ENCODE measurements at places on chromosomes 5 and 9. TPM values are rescaled to one million over a fixed set of nuclear protein-coding genes. Genes with fewer than 3 reads are reported as not detected.

GRCh38 chr5:138594305-138595058 is 19.3 kb upstream of the HSPA9 start:
- no peak for DNase-seq

- no peak for DNase-seq
These were observed 115.0 kb downstream of the KIAA1958 start for GRCh38 chr9:112601636-112602035.

GRCh38 chr5:76724871-76725270 is 8.9 kb downstream of the F2R start:
- DNase-seq = peak; percentile 32

DNA sequence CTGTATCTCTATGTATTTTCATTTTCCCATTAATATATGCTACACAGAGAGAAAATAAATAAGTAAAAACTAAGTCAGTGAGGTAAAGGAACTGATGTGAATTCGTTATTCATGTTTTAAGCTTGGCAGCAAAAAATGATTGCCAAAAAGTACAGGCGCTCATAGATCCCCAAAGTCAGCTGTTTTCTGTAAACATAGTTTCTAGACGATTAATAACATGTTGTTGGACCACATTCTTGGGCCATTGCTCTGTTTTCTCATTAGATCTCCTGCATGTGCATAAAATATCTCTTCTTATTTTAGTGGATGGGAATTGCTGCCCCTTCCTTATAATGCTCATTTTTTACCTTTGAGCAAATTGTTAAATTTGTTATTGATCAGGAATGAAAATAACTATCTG is 215.2 kb downstream of the TLE1 start:
- DNase-seq = no peak

- DNase-seq = no peak
These were observed 39.8 kb downstream of the TMEM215 start for GRCh38 chr9:32823101-32823500.

DNA sequence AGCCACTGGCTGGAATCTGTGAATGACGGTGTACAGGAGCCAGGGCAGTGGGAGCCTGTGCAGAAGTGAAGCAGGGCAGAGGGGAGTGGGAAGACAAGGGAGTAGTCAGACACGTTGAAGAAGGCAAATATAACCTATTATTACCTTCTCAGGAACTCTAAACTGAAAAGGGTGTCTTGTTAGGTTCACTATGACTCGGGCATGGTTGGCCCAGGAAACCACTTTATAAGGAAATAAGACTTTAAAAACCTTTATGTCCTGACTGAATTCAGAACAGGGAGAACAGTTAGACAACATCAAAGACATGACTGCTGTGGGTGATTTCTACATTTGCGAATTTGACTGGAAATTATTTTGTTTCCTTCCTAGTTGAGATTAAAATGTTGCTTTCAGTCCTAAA is 107.5 kb downstream of the ACER2 start:
- DNase-seq = no peak

DNA sequence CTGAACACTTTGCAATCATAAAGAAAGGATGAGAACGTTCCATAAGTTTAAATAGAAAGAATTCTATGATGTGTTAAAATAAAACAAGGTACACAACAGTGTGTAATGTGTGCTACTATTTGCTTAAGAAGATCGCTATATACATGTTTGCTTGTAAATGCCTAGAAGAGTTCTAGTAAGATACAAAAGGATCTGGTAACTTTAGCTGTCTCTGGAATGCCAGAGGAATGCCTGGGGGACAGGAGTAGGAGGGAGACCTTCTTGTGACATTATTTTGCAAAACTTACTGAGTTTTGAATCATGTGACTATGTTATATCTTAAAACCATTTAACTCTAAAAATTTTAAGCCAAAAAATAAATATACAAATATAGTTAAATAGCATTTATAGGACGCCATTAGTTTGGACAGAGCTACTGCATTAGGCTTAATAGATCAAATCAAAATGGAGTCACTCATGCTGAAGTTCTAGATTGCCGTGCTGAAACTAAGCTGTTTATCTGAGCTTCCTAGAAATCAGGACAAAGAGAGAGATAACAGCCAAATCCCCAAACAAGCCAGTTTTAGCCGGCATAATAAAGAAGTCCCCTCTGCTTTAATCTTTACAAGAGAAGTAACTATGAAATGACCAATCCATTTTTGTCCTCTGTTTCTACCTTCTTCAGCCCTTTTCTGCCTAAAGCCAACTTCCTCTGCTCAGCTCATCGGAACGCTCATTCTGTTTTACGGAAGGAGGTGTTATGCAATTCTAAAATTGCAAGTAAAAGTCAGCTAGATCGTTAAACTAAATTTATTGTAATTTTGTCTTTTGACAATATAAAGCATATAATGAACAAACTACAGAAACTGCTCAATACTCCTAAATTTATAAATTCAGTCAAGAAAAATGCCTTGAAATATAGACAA is 44.8 kb downstream of the LIX1 start:
- DNase-seq = no peak

DNA sequence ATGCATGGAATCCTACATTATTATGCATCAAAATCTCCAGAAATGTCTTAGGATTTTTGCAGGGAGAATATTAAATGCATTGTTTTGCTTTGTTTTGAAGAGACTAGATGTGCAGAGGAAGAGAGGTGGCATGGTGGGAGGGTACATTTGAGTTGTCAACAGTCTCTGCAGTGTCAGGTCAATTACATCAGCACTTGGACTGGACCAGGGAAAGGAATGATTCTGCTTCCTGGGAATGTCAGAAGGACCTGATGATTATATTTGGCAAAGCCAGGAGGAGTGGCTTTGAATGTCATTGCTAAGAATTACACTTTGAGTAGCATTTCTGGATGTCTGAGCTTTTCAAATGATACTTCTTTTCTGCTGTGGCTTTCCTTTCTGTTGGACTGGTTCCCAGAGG is 17.5 kb upstream of the TMEFF1 start:
- no peak for DNase-seq

DNA sequence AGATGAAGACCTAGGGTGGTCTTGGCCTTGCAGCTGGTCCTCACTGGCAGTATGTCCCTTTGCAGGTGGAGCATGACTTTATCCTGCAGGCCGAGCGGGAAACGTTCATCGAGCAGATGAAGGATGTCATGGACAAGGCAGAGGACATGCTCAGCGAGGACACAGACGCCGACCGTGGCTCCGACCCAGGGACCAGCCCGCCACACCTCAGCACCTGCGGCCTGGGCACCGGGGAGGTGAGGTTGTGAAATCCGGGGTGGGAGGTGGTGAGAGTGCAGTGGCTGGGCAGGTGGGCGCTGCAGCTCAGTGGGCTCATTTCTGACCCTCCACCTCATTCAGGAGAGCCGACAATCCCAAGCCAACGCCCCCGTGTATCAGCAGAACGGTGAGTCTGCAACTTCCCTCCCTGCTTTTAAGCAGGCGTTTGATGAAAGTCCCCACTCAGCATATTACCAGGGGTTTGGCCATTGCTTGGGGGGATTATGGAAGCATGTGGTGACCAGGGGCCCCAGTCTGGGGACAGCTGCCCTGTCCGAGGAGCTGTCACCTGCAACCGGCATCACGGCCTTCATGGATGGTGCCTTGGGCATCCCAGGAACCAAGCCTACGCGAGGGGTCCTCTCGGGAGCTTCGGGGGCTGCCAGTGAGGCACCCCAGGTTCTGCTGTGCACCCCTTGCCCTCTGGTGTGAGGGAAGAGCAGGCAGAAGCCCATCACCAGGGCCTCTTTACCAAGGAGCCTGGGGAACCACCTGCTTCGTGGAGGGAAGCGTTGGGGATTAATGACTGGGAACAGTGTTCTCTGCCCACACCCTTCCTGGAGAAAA is 84.0 kb downstream of the WNK2 start:
- DNase-seq = no peak

DNA sequence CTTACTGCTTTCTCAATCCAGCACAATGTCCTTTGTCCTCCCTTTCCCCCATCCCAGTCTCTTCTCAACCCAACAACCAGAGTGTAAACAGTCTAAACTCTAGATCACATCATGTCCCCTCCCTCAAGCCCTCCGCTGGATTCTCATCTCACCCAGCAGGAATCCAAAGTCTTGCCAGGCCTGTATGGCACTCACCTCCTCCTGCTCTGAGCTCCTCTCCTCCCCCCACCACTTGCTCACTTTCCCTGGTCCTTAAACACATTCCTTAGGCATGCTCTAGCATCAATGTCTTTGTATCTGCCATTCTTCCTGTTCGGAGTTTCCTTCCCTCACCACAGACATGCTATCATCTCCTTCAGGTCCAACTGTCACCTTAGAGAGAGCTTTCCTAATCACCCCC is 78.8 kb downstream of the NIPSNAP3B start:
- no peak for DNase-seq

Gene SLC34A3
- total RNA-seq = not detected

Gene ETF1
- 307 TPM for total RNA-seq

DNA sequence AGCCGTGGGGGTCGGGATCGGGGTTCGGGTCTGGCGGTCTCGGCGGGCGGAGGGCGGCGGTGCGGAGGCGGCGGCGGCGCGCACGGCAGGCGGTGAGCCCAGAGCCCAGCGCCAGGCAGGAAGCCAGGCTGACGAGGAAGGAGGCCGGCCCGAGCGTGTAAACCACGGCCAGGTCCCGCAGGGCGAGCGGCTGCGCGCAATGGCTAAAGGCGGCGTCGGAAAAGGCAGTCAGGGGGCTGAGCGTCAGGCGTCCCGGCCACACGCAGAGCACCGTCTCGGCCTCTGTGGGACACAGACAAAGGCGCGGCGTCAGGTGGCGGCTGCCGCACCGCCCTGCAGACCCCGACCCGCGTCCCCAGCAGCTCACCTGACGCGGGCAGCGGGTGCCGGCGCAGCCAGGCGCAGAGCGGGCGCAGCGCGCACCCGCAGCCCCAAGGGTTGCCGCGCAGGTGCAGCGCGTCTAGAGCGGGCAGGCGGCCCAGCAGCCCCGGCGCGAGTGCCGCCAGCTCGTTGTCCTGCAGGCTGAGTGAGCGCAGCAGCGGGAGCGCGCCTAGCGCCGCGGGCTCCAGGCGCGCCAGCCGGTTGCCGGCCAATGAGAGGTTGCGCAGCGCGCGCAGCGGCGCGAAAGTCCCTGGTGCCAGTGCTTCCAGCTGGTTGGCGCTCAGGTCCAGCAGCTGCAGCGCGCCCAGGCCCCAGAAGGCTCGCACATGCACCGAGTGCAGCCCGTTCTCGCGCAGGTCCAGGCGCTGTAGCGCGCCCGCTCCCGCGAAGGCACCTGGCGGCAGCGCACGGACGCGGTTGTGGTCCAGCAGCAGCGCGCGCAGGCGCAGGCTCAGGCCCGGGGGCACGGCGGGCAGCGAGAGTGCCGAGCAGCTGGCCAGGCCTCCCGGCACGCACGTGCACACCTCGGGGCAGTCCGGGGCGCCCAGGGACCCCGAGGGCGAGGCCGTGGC is 671 bp downstream of the LRRC26 start:
- DNase-seq = peak; percentile 44

Gene NKD2
- 0.32 TPM for total RNA-seq

GRCh38 chr9:112898872-112899311 is 8.2 kb upstream of the SLC46A2 start:
- no peak for DNase-seq

DNA sequence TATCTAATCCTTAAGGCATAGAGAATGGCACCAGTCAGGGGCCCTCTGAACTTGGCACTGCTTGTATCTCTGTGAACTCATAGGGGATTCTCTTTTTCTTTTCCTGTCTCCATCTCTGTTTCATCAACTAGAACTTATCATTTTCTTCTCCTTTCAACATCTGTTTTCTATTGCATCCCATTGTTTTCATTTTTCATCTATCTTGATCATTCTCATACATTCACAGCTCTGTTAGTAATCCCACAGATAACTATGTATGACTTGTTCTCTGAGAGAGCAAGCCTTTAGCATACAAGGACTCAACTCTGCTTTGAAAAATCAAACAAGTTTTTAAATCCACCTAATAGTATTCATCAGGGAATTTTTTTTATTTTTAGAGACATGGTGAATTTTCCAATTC is 264.3 kb downstream of the ARRDC3 start:
- DNase-seq = no peak

DNA sequence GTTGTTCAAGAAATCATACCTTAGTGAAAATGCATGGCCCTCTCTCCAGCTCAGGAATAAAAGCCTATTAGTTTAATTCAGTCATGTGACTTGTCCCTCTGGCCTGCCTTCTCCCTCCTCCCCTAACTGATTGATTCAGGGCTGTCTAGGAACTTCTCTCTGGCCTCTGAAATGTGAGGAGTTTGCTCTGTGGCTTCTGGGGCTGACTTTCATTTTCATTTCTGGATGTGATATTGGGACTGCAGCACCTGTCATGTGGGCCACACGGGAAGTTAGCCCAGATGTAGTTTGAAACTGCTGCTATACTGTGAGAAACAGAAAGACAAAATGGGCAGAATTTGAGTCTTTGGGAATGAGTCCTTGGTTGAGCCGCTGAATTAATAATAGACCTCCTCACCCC is 44.8 kb downstream of the PARP8 start:
- peak; percentile 32 for DNase-seq

DNA sequence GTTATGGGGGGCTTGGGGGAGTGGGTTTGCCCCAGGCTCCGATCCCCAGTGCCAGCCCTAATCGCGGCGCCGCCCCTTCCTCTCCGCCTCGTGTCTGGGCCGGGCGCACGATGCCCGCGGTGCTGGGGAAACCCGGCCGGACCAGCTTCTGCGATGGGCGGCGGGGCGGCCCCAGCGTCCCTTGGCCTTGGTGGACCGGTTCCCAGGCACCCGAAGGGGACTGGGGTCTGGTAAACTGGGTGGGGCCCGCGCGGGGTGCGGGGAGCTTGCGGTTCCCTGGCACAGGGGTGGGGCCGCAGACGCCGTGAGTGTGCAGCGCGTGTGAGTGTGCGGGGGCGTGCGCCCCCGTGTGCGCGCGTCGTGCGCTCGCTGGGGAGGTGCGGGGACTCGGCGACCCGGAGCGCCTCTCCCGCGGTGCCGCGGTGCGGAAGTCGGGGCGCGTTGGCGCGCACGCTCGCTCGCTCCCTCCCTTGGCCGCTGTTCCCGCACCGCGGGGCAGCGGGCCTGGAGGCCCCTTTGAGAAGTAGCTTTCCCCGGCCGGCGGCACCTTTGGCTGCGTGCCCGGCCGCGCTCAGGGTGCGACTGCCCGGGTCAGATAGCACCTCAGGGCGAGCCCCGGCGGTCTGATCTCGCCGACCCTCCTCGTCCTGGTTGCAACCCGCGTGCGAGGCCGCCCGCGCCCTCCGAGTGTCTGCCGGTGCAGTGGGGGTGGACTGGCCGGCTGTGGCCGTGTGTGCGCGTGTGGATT is 568 bp downstream of the MACIR start:
- DNase-seq = peak; percentile 66

Gene GABRA1
- total RNA-seq = not detected

GRCh38 chr5:1354576-1354975 is 9.7 kb upstream of the CLPTM1L start:
- DNase-seq = no peak

- DNase-seq = no peak
These were observed 31.9 kb downstream of the P4HA2 start for GRCh38 chr5:132195727-132196126.

DNA sequence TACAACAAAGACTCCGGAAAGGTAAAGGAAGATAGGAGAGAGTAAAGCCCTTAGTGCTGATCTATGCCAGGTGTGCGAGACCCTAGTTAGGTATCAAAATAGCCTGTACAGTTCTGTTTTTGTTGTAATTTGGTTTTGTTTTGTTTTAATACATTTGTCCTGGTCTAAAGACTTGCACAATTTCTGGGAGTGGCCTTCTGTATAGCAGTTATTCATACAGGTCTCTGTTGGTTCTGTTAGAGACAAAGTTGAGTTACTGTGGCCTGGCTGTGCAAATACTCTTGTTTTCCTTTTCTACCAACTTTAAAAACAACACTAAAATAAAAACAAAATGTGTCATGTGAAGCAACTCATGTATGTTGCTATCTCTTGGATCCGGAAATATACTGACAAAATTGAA is 163.6 kb downstream of the COMMD10 start:
- DNase-seq = peak; percentile 15

Data from MCF 10A (cell line).